ENCODE measurements at places on chromosomes 1 and 21.

GRCh38 chr1:168917796-168918195 is 188.7 kb upstream of the ATP1B1 start:
- DNase-seq = no peak

GRCh38 chr21:43328185-43328957 is 98.6 kb downstream of the SIK1 start:
- no peak for DNase-seq

DNA sequence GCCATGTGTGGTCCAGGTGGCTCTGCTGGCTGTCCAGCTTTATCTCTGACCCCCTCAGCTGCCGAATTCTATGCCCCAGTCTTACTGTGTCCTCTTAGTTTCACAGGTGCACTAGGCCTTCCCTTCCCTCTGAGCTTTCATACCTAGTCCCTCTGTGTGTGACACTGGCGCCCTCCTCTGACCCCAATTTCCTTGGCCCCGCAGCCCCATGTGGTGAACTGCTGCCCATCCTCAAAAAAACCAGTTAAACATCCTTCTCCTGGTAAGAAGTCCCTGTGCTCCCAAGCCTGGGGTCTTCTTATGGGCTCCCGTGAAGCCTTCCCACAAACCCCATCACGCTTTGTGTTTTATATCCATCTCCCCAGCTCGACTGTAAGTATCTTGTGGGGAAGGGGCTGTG is 93.9 kb upstream of the TSPAN2 start:
- DNase-seq = no peak

DNA sequence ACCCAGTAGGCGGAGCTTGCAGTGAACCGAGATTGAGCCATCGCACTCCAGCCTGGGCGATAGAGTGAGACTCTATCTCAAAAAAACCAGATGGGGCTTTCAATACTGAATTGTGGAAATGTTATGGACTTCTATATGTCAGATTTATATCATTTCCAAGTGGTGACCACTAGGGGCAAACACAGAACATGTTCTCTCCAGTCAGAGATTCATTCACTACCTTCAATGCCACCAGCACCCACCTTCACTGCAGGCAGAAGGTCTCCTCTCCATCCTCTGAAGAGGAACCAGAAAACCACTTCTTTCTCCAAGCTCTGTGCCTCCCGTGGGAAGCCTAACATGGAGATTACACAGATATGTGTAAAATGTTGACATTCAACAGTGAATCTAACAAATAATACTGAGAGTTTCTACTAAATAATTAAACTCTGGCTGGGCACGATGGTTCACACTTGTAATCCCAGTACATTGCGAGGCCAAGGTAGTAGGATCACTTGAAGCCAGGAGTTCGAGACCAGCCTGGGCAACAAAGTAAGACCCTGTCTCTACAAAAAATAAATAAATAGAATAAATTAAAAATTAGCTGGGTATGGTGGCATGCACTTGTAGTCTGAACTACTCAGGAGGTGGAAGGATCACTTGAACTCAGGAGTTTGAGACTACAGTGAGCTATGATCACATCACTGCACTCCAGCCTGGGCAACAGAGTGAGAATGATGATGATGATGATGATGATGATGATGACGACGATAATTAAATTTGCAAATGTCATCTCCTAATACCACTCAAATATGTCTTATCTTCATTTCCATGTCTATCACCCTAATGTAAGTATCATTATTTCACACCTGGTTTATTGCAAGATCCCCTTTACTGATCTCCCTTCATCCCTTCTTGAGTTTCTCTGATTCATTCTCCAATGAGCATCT is 151.1 kb downstream of the ZNF281 start:
- DNase-seq = peak; percentile 37

GRCh38 chr1:160651433-160652064 is 4.7 kb upstream of the SLAMF1 start:
- no peak for DNase-seq

DNA sequence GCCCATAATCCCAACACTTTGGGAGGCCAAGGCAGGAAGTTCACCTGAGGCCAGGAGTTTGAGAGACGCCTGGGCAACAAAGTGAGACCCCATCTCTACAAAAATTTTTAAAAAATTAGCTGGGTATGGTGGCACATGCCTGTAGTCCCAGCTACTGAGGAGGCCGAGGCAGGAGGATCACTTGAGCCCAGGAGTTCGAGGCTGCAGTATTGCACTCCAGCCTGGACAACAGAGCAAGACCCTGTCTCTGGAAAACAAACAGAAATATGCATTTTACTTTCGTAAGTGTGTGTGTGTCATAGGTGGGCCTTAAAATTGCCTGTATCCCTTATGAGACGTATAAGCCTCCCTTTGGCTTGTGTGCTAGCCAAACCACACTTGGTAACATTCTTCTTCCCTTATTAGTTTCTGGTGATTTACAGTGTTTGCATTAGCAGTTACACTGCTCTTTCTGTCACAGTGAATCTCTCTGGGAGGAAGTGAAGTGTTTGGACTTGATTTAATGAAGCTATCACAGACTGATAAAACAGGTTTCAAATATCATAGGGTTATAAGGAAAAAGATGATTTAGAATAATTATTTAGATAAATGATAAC is 48.9 kb upstream of the KIF26B start:
- no peak for DNase-seq

- DNase-seq = no peak
These were observed 58.3 kb downstream of the ERG start for GRCh38 chr21:38439957-38440356.

DNA sequence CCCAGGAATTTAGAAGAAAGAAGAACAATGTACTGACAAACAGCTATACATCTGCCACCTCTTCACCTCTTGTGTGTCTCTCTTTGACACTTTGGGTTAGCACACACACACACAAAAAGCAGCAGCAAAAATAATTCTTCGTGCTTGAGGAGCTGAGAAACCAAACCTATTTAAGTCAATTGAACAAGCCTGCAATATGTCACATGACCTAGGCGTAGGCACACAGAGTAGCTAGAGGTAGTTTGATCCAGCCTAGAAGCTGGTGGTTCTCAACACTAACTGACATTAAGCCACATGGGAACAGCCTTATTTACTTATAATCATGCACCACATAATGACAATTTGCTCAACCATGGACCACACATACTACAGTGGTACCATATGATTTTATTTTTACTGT is 32.3 kb downstream of the RRAGC start:
- no peak for DNase-seq

- no peak for DNase-seq
These were observed 133.2 kb downstream of the ADSS2 start for GRCh38 chr1:244318512-244318911.

GRCh38 chr1:1204425-1204920 is 1.9 kb downstream of the TNFRSF18 start:
- DNase-seq = no peak

- DNase-seq = no peak
These were observed 43.5 kb upstream of the MROH9 start for GRCh38 chr1:170891872-170892271.

GRCh38 chr1:244369256-244370057 is 82.3 kb downstream of the ADSS2 start:
- peak; percentile 62 for DNase-seq

- DNase-seq = no peak
These were observed 3.6 kb downstream of the ACOT7 start for GRCh38 chr1:6389971-6390370.

GRCh38 chr1:84619383-84620102 is 45.3 kb upstream of the CTBS start:
- DNase-seq = peak; percentile 85

- DNase-seq = no peak
These were observed 75.6 kb downstream of the XCL2 start for GRCh38 chr1:168468042-168468809.

DNA sequence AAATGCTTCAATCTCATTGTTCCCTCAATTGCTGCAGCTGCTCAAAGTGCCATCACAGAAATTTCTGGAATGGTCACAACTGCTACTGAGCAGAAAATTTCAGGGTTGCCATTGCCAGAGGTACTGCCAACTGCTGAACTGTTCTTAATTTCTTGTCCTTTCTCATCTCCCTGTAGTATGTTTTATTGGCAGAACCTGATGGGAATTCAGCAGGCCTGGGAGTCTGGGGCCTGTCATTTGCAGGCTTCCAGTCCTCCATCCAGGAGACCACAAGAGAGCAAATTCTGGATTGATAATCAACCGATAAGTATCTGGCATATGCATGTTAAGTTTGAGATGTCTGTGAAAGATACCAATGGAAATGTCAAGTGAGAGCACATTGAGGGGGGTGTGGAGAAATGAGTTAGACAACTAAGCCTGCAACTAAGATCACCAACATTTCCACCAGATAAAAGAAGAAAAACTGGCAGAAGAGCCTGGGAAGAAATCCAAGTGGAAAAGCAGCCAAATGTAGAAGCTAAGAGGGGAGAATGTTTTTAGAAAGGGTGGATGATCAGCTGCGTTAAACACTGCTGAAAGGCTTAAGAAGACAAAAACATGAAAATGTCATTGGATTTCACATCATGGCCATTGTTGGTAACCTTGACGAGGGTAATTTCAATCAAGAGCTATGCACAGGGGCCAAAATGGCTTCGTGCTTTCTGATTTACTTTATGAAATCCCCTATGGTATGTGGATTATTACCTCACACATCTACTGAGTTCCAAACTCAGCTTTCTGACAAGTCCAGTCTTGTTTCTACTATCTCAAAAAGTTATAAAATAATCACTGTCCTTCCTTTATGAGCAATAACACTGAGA is 648.1 kb downstream of the PLPP3 start:
- DNase-seq = no peak

DNA sequence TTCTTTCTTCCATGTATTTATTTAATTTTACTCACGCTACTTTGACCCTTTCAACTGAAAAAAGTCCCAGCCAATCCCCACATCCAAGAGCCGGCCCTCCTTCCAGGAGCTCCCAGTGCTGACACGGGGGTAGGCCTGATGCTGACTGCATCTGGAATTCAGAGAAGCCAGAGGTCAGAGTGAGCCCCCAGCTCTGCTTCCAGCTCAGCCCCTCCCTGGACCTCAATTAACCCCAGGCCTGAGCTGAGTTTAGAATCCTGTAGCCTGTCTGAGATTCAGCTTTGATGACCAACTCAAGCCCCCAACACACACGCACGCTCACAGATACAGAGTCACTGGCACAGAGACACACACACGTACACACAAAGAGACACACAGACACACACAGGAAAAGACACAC is 247.9 kb downstream of the NPHP4 start:
- DNase-seq = no peak

DNA sequence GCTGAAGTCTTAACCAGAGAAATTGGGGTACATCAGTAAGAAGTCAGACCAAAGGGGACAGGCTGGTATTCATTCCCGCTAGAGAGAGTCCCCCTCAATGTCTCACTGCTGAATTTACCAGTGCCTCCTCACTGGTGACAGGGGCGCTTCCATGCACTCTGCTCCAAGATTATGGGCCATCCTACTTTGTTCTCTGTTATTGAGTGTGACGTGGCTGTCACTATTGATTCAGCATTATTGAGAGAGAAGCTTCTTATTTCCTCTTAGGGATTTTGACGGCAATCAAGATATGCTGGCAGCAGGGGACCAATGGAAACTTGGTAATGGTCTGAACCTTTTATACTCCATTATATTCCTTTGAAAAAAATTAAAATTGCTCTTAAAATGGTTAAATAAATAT is 118.6 kb downstream of the SYF2 start:
- no peak for DNase-seq

DNA sequence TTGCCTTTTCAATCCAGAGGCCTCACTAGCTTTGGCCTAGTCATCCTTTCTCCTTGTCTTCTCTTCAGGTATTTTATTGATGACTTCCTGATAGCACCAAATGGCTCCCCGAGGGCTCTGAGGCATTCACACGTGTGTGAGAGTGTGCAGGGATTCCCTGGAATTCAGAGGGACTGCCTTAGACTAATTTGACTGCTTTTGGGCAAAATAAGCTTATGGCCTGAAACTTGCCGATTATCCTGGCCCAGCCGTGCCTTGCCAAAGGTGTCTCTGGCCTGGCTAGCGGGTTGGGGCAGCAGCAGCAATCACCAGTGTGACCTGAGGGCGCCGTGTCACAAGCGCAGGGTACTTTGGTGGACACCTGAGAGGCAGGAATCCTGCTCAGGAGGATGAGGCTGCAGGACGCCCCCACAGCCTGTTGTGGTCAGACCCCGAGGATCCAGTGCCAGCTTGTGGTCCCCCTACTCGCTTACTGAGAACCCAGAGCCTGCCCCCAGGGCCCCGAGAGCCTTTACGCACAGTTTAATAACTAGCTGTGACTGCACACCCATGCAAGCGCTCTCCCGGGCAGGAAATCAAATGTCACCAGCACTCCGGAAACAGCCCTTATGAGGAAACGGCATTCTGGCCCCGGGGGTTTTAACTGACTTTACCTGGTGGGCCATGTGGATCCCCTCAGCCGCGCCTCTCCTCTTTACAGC is 62.8 kb upstream of the PDE9A start:
- no peak for DNase-seq

DNA sequence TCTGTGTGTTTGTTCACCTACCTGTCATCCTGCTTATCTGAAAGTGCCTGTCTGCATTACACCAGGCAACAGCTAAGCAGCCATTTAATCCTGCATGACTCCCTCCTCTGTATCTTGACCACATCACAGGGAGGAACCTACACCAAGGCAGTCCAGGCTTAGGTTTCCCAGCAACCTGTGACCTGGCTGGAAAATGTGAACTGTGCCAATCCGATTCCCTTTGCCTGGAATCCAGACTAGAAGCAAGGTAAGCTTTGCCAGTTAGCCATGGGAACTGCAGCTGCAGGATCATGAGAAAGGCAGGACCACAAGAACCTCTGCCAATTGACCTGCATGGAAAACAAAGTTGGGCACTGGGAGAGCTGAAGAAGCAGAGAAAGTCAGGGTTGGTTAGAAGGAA is 6.3 kb upstream of the ATP1B1 start:
- DNase-seq = no peak

DNA sequence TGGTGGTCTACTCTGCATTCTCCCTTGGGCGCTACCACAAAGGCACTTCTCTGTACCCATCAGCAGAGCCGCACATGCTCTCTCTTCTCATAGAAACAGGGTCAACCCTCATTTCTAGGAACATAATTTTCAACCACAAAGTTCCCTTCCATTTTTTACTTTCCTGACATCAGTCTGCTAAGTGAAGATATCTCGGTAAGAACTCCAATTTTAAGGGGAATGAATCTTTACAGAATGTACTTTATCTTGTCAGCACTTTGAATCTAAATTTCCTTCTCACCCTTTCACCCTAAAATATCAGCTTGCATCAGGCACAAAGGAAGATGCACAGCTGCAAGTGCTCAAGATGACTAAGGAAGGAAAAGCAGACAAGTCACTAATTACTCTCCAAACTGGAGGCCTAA is 545.9 kb downstream of the SMYD3 start:
- DNase-seq = no peak

GRCh38 chr1:28973596-28974421 is 59.4 kb downstream of the EPB41 start:
- no peak for DNase-seq

- DNase-seq = no peak
These were observed 1242.4 kb upstream of the ADGRL4 start for GRCh38 chr1:80248886-80249285.

Measured in NCI-H2081 (cell line).